ENCODE measurements at places on chromosomes 7 and 10.

DNA sequence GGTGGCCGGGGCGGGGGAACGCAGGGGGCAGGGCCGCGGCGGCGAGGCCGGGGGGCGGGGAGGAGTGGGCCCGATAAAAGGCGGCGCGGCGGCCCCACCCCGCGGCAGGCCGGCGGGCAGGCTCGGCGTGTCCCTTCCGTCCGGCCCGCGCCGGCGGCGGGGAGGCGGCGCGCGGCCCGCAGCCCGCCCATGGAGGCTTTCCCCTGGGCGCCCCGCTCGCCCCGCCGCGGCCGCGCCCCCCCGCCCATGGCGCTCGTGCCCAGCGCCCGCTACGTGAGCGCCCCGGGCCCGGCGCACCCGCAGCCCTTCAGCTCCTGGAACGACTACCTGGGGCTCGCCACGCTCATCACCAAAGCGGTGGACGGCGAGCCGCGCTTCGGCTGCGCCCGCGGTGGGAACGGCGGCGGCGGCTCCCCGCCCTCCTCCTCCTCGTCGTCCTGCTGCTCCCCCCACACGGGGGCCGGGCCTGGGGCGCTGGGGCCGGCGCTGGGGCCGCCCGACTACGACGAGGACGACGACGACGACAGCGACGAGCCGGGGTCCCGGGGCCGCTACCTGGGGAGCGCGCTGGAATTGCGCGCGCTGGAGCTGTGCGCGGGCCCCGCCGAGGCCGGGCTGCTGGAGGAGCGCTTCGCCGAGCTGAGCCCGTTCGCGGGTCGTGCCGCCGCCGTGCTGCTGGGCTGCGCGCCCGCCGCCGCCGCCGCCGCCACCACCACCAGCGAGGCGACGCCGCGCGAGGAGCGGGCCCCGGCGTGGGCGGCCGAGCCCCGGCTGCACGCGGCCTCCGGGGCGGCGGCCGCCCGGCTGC is at the start of gene NANOS1:
TSS of gene NANOS1 (plus strand) at position 102 of the 808 bp plus-strand sequence. CDS start at position 190, 88 bp downstream.
- DNase-seq = no peak

- DNase-seq = no peak
Observed at GRCh38 chr10:76581506-76582256, 1055.9 kb downstream of the KCNMA1 start.

- DNase-seq = no peak
Observed at GRCh38 chr10:33808475-33808874, 474.0 kb upstream of the NRP1 start.

GRCh38 chr10:107649249-107649648 is 484.7 kb upstream of the SORCS1 start:
- DNase-seq = no peak

- peak; percentile 81 for DNase-seq
Observed at GRCh38 chr10:68327889-68328786, 3.7 kb upstream of the HNRNPH3 start.

GRCh38 chr10:77350134-77350533 is 287.5 kb downstream of the KCNMA1 start:
- DNase-seq = no peak

DNA sequence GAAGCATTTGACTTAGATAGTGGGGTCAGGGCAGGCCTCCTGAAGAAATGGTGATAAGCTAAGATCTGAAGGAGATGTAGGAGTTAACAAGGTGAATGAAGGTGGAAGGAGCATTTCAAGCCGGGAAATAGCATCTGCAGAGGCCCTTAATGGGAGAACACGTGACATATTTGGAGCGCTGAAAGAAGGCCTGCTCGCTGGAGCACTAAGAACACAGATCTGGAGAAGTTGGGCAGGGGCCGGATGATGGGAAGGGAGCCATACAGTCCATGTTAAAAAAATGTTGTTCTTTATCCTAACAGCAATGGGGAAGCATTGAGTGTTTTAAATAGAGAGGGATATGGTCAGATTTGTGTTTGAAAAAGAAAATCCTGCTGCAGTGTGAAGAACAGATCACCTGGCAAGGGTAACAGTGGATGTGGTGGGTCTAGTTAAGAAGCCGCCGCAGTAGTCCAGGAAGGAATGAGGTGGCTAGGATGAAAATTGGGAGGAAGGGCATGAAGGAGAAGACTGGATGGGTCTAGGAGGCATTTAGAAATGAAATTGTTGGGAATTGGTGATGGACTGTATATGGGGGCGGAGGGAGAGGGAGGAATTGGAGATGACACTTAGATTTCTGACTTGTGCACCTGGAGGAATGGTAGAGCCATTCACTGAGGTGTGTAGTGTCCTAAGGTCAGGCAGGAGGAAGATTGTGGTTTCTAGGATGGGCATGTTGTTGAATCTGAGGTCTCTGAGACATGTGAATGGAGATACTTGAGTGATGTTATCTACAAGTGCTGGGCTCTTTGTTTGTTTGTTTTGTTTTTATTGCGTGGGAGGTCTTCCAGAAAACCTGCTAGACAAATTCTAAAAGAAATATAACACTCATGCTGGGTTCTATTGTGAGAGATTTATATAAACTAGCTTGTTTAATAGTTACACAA is 58.4 kb downstream of the MET start:
- DNase-seq = no peak

DNA sequence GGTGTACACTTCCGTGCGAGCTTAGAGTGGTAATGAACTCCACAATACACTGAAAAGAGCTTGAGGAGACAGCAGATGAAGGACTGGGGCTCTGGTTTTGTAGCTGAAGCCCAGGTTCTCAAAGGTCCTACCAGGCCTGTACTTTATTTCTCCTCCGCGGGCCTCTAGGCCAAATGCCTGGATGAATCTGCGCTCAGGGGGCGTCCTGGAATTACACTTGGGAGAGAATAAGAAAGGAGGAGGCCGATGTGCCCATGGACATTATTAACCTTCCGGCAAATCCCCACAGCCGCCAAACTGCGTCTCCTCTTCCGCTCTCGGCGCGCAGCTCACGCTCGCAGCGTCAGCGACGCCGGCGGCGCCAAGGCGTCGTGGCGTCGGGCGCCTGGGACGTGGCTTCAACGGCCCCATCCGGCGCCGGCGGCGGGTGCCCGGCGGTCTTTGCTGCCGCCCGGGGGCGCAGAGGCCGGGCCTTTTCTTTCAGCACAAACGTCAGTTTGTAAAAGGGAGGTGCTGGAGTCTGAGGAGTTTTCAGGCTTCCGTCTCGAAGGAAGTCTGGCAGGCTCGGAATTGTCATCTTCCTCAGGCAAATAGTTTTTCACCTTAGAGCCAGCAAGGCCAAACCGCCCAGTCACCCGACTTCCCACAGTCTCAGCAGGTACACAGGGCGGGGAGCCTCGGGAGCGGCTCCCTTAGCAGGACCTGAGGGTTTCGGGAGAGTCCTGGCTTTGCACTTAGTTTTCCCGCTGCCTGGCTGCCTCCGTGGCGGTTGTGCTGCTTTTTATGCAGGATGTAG is at the start of gene CCDC7:
TSS of gene CCDC7 (plus strand) at position 401 of the 796 bp plus-strand sequence. CDS start 5,503 bp downstream, outside the sequence.
- DNase-seq = peak; percentile 92

GRCh38 chr10:7561216-7561893 is 105.4 kb downstream of the ITIH5 start:
- DNase-seq = no peak

GRCh38 chr7:105990727-105991453 is 27.8 kb downstream of the CDHR3 start:
- DNase-seq = no peak

DNA sequence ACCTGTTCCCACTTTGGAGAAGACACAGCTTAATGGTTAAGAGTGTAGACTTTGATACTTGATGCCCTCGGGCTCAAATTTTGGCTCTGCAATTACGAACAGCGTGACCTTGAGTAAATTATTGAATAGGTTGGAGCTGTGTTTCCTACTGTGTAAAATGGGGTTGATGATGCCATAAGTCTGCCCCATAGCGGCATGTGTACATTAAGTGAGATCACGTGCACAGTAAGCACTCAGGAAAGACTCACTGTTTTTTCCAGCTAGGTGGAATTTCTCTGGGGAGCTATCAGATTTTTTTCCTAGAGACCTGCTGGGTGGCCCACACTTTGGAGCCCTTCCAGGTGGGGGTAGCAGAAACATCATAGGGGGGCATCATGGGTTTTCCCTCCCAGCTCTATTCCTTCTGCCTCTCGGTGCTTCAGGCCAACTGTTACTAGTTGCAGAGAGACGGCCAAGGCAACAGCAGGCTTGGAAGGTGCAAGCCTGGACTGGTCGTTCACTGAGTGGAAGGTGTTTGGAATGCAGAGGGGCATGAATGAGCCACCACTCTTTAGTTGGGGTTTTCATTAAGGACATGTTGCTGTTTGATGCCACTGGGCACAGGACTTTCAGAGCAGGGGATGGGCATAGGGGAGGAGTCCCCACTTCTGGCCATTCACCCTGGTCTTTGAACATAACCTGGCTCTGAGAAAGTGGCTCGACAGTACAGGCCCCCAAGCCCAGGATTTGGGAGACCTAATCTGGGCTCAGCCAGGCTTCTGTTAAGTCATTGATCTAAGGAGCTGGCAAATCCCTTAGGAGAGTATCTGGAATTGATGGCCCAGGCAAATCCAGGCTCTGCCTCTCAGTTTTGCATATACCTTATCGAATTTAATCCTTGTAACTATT is 64.0 kb downstream of the SYPL1 start:
- no peak for DNase-seq

- DNase-seq = no peak
Observed at GRCh38 chr10:80283119-80283518, 6.3 kb downstream of the MAT1A start.

GRCh38 chr10:84166620-84167288 is 6.8 kb upstream of the GPR15LG start:
- no peak for DNase-seq

DNA sequence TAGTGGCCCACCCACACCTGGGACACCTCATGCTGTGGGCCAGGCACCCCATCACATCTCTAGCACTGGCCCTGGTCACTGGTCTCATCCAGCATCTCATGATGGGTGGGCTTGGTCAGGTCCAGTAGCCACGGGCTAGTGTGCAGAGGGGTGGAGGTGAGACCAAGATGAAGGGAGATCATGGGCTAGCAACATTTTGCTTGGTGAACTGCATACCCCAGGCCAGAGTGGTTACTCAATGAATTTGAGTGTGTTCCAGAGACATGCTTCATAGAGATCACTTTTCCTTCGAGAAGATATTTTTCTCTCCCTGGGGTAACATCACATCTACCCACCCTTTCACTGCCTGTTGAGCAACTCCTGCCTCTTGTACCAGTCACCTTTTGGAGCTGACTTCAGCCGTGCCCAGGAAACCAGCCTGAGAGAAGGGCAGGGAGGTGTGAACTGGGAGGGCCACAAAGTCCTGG is 44.2 kb downstream of the MINDY4 start:
- DNase-seq = no peak

DNA sequence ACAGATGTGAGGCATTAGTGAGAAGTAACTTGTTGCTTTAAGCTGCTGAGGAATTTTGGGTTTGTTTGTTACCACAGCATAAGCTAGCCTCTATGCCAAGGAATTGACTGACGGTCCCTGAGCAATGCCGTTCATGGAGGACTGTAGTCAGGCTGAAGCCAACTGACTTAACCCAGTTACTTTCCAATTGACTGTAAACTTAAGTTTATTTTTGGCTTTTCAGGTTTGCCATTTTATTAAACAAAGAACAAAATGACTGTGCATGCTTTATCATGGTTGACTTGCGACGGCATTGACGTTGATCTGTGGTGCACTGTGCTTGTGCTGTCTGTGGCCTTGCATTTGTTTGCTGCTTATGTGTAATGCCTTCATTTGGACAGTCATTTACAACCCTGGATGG is 53.5 kb downstream of the DNAJB9 start:
- DNase-seq = no peak

- DNase-seq = peak; percentile 92
Observed at GRCh38 chr10:6917125-6917524, 337.0 kb upstream of the PRKCQ start.

- DNase-seq = no peak
Observed at GRCh38 chr10:104340641-104341040, 2.4 kb upstream of the ITPRIP start.

DNA sequence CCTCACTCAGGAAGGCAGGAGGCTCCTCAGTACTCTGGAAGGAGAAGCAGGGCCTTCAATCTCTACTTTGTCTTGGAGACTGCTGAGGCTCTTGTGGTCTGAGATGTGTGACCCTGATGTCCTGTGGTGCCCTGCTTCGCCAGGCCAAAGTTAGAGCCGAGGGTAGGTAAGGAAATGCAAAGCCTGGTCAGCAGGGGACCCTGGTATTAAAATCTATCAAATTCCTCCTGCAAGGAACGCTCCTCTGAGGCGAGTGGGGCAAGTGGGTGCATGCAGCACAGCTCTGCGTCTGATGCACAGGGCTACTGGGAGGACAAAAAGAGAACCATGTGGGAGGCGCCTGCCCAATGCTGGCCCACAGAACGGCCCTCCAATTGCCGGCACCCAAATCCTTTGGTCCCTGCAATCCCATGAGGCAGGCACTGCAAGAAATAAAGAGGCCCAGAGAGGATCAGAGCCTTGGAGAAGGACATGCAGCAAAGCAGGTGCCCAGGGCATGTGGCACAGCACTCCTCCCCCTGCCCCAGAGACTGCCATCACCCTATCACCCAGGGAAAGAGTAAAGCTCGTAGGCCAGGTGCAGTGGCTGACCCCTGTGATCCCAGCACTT is 23.1 kb upstream of the ZMIZ1 start:
- peak; percentile 19 for DNase-seq

DNA sequence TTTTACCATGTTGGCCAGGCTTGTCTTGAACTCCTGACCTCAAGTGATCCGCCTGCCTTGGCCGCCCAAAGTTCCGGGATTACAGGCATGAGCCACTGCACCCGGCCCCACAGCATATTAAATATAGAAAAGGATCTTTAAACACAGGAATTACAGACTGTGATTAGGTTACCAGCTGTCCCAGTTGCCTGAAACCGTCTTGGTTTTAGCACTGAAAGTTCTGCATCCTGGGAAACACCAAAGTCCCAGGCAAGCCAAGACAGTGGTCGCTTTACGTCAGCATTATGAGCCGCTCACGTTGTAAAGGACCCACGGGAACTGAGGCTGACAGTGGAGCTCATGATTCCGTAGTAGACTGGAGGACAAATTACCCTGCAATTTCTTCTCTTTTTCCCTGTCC is 69.0 kb upstream of the FAM180A start:
- no peak for DNase-seq

GRCh38 chr10:118116715-118117449 is 70.1 kb upstream of the RAB11FIP2 start:
- no peak for DNase-seq

GRCh38 chr10:118569241-118569881 is 26.1 kb downstream of the PRLHR start:
- DNase-seq = no peak

- no peak for DNase-seq
Observed at GRCh38 chr7:92567460-92567859, 22.7 kb downstream of the FAM133B start.
